ENCODE measurements at places on chromosomes 3 and 15.

DNA sequence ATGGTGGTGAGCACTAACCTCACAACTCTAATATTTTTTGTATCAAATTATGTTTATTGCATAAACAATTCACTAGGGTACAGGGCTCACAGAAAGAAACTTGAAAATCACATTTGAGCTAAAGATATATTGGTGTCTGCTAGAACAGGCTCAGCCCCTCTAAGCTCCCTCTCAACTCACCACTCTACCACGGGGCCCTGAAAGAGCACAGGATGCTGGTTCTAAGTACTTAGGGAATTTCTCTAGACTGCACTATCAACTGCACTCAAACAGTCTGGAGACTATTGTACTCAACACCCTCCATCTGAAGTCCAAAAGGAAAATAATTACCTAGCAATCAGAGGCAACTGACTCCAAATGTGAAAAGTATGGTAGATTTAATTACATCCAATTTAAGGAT, 98.7 kb upstream of the STRIT1 start:
- no peak for DNase-seq

DNA sequence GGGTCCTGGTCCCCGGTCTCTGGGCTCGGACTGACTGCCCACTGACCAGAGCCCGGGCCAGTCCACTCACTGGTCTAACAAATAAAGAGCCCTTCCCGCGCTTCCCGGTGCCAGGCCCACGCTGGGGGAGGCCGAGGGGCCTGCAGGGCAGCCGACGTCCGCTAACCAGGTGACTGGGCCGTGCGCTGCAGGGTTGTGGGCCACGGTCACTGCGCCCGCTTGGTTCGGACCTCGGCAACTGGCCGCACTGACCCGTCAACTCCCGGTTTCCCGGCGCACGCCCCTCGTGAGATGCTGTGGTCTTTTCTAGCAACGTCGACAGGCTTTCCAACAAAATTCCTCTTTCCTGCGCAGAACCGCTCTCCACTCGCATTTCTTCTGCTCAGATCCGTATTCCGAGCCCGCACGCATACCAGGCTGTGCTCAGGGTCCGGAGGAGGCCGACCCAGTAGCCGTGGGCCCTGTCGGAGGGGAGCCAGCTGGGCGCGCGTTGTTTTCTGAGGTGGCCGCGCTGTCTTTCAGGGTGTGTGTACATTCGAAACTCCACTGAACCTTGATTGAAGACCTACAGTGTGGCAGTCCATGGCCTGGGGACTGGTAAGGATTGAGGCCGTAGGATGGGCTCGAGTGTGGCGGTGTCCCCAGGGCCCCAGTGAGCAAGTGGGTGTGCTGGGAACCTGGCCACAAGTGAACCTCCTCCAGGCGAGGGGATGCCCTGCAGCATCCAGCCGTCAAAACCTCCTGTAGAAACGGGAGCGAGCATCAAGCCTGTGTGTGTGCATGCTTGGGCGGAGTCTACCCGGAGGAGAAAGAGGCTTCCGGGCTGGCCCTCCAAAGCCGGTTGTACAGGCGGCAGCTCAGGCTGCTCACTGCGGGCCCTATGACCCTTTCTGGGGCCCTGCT, 875 bp upstream of the NT5DC2 start:
- DNase-seq, result no peak

DNA sequence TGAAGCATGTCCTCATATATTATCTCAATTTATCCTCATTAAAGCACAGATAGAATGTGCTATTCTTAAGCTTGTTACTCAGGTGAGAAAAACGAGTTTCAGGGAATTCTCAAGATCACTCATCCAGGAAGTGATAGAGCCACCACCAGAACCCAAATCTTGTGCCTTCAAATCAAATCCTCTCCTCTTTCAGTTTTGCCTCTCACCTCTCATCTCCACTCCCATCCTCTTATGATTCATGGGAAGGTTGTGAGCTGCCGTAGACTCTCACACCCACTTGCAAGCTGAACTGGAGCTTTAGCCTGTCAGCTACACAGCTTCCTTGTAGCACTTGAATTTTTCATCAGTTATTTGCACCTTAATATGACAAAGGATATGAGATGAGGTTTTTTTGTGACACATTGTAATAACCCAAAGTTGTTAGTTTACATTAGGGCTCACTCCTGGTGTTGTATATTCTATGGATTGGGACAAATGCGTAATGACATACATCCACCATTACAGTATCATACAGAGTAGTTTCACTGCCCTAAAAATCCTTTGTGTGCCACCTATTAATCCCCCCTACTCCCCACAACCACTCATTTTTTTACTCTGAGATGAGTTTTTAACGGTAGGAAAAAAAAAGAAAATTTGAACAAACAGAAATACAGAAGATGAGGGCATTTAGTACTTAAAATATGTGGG, 25.7 kb downstream of the GPR15 start:
- no peak for DNase-seq

- peak; percentile 81 for DNase-seq
These were observed 3.5 kb upstream of the MTFMT start for GRCh38 chr15:65032801-65033537.

DNA sequence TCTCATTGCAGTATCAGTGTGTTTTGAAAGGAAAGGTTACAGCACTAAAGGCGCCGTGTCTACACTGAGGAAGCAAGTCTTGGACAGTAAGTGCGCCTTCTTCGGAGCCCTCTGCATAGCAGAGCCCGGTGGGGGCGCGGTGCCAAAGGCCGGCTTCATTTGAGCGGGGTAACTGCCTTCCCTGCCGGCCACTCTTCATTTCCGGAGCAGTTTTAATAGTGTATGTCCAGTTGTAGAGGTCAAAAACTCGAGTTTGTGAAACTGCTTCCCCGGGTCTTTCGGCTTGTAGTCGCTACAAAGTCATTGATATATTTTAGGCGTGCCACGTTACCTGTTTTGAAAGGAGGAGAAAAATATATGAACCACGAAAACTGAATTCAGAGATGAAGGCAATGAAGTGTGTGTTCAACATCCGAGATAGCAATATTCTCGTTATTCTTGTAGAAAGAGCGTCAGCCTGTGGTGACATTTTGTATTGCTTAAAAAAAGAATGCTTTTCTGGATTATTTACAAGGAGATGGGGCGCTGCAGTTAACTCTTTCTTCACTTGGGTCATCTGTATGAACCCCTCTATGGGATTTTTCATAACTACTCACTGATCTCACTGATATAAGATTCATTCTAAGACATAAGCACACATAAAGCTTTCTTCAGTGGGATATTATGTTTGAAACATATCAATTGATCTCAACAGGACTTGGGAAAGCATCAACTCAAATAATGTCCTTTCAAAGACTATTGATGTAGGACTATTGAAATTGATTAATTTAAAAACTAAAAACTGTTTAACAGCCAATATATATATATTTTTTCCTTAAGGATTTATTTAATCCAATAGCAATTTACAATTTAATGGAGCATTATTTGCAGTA, 3.0 kb downstream of the ALCAM start:
- peak; percentile 16 for DNase-seq

- DNase-seq, result no peak
These were observed 88.8 kb downstream of the IGF1R start for GRCh38 chr15:98737159-98737558.
